Stimulated activated CD8-positive, alpha-beta memory T cell treated with anti-CD3 and anti-CD28 coated beads, Interleukin-7, amount 100 ng/mL, for 4 hours (primary cell): ENCODE measurements at places on chromosomes 16 and 17.

- no peak for DNase-seq
Observed at GRCh38 chr16:14420721-14421488, 209.2 kb downstream of the PARN start.

GRCh38 chr17:78544881-78545755, 32.1 kb downstream of the DNAH17 start:
- DNase-seq = no peak

DNA sequence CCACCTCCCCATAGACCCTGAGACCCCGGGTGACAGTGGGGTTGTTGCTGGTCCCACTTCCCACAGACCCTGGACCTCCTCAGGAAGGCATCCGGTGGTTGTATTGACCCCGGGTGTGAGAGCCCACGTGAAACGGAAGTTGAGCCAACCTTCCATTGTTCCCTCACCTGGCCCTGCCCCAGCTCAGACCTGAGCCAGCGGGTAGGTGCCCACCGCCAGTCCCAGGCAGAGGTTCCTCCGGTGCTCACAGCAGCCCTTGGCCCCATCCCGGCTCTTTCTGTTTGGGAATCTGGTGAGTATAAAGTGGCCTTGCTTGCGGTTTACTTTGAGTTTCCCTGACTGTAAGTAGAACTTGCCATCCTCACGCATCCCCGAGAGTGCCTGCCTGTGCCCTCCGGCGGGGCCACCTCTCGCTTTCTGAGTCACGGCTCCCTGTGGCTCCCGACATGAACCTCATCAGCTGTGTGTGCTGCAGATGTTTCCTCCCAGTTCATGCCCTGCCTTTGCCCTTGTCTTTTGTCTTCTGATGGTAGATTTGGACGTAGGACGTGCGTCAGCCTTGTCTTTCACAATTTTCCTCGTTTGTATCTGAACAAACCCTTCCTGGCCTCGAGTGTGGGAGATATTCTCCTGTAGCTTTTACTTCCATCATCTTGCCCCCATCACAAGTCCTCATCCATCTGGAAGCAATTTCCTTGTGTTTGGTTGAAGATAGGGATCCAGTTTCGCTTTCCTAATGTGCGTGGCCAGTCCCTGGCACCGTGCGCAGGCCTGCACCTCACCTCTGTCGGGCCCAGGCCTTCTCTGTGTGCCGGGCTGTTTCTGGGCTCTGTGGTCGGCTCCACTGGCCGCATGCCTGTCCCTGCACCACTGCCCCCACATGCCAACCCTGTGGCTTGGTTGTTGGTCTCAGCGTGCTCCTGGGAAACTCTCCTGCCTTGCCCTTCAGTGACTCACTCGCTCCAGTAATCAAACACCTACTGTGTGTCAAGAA, 76.0 kb downstream of the METRNL start:
- no peak for DNase-seq

- no peak for DNase-seq
Observed at GRCh38 chr16:57361404-57361803, 2.8 kb downstream of the CCL22 start.
